ENCODE measurements at places on chromosomes 4 and X.

GRCh38 chr4:636628-637159, 11.3 kb downstream of the PDE6B start:
- DNase-seq: no peak

DNA sequence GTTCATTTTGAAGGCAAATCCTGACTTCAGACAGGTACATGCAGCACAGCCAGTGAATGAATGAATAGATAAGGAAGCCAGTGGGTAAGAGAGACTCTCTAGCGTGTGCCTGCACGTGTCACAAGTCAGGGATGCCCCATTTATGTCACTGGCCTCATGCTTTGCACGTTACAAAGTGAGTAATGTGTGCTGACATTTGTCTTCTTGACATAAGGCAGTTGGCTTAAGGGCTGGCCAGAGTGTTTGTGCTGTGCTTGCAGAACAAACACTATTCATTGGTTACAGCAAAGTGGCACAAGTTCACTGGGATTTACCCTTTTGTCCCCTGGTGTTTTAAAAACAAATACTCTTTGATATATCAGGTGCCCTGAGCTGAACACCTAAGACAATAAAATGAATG, 55.9 kb downstream of the CRMP1 start:
- DNase-seq: no peak

DNA sequence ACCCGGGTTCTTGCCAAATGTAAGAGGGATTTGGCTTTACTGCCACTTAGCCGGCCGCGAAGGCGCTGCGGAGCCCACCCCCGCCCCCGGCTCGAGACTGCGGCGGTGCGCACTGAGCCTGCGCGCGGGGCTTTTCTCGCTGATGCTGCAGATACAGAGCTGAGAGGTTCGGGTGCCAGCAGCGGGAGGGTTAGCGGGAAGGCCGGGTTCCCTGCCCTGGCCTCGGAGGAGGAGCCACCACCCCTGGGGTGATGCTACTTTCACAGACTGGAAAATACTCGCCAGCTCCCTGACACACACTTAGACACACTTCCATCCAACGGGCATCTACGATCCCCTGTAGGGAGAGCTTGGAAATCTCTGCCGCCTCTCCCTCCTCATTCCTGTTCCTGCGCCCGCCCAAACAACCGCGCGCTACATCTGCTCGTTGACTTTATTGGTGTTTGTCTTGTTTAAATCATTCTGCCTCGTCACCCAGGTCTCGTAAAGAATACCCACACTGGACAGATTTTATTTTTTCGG, 2.1 kb upstream of the PCDH7 start:
- DNase-seq: no peak

GRCh38 chrX:19683817-19684216, 168.5 kb upstream of the MAP3K15 start:
- no peak for DNase-seq

- no peak for DNase-seq
Measured at GRCh38 chr4:186688150-186688943, 35.3 kb downstream of the FAT1 start.

DNA sequence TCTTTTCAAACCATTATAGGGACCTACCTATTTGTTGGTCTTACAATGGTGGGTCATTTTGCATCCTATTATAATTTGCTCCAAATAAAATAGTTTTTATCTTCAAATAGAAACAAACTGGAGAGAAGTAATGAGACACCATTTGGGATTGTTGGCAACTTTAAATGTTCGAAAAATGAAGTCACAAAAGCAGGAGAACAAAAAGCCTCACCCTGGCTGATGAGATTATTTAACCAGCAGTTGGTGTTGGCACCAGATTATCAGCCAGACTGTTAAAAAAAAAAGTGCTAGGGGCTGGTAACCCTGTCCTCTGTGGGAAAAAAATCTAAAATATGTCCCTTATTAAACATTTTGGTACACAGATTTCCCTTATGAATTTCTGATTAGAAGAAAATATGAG, 100.3 kb downstream of the DCK start:
- no peak for DNase-seq

GRCh38 chr4:67201334-67201733, 344.0 kb downstream of the CENPC start:
- DNase-seq: no peak

- no peak for DNase-seq
Measured at GRCh38 chr4:132513491-132513890, 635.6 kb upstream of the PCDH10 start.

- no peak for DNase-seq
Measured at GRCh38 chr4:127642169-127642568, 9.4 kb downstream of the INTU start.

DNA sequence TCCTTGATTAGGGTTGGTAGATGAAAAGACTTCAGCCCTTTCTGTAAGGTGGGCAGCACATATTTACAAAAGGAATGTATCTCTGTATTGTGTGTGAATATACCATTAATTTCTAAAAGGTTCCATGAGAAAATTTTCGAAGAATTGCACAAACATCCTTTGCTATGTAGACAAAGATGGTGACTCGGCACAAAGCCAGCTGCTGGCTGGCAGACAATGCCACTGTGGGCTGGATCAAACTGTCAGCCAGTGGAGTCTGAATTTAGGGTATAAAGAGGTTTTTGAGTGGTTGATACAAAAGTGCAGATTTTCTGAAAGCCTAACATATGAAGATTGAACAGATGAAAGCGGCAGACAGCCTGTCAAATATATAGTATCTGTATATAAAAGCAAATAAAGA, 5.6 kb upstream of the TXK start:
- DNase-seq: no peak
